ENCODE measurements at places on chromosomes 11 and 22. TPM values are rescaled to one million over a fixed set of nuclear protein-coding genes. Genes with fewer than 3 reads are reported as not detected.

SEPTIN3 gene
- total RNA-seq: 0.52 TPM

TNRC6B gene
- 45.2 TPM for total RNA-seq

PATE4 gene
- not detected for total RNA-seq

C22orf15 gene
- 0.38 TPM for total RNA-seq

C11orf65 gene
- total RNA-seq: 0.77 TPM

RAB1B gene
- total RNA-seq: 120 TPM

MRGPRX2 gene
- not detected for total RNA-seq

APOL5 gene
- total RNA-seq: not detected

RELT gene
- total RNA-seq: 5.2 TPM

C22orf31 gene
- not detected for total RNA-seq

HPS4 gene
- total RNA-seq: 25.2 TPM

OR52H1 gene
- not detected for total RNA-seq

OR2AG1 gene
- not detected for total RNA-seq

VPREB1 gene
- total RNA-seq: not detected

KCNA4 gene
- total RNA-seq: not detected
